Thoracic aorta (tissue), 2 donors: ENCODE measurements at places on chromosomes 5 and 9. TPM values are rescaled to one million over a fixed set of nuclear protein-coding genes. Genes with fewer than 3 reads are reported as not detected.

- no peak for DNase-seq
These were observed 313.3 kb downstream of the PIK3R1 start for GRCh38 chr5:68528821-68529273.

DNA sequence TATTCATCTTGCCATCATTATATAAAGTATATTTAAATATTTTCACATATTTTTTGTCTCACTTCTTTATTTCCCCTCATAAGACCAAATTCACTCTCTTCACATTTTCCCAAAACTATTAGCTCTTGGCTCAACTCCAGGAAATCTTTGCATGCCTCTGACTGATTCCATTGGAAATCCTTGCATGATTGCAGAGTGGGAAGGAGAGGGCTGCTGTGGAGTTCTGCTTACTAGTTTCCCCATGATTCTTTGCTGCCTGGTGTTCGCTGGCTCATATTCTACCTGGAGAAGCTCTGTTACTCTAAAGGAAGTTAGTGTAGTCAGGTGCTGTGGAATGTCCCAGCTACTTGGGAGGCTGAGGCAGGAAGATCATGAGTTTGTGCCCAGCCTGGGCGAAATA is 41.9 kb downstream of the LIX1 start:
- DNase-seq, result no peak

- DNase-seq, result no peak
These were observed 189.7 kb downstream of the MEF2C start for GRCh38 chr5:88693071-88693932.

DNA sequence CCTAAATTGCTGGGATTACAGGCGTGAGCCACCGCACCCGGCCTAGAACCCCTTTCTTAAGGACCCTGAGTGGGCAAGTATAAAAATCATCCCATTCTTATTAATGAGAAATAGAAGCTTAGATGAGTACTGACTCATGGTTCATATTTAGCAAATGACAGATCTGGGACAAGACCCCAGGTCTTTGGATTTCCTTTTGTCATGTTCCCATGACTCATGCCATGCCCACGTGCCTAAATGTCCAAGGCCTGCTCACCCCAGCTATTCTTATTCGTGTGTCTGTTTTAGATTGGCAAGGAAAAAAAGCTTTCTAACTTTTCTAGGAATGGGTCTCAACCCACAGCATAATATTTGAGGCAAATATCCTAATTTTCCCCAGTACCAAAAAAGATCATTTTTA is 57.7 kb upstream of the RPS23 start:
- DNase-seq, result peak; percentile 41

GRCh38 chr9:89006267-89006666 is 15.0 kb downstream of the S1PR3 start:
- no peak for DNase-seq

The PCDHGA3 gene
- total RNA-seq, result 5.3 TPM

The SLC6A19 gene
- not detected for total RNA-seq

The F2RL2 gene
- total RNA-seq, result 13.7 TPM

The ZNF462 gene
- total RNA-seq, result 12.3 TPM

DNA sequence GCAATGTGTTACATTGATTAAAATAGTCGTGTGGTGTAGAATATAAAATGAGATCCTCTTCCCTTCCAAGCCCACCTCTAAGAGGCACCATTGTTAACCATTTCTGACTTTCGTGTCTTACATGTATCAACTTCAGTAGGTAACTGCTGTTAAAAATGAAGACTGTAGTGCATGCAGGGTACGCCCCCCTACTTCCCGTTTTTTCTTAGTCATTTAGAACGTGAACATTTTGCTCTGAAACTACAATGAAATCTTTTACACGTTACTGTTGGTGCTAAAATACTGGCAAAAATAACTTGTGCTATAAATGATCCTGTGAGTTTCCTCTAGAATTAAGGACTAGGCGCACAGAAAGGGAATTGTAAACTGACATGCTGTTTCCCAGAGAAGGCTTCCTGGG is 41.5 kb downstream of the WNK2 start:
- no peak for DNase-seq

The TIMD4 gene
- total RNA-seq, result not detected

The NEUROG1 gene
- not detected for total RNA-seq

- DNase-seq, result no peak
These were observed 97.0 kb upstream of the ZNF366 start for GRCh38 chr5:72604111-72604797.

GRCh38 chr5:75509956-75510355 is 1.5 kb downstream of the CERT1 start:
- DNase-seq, result no peak

The PCSK1 gene
- total RNA-seq, result 0.14 TPM

DNA sequence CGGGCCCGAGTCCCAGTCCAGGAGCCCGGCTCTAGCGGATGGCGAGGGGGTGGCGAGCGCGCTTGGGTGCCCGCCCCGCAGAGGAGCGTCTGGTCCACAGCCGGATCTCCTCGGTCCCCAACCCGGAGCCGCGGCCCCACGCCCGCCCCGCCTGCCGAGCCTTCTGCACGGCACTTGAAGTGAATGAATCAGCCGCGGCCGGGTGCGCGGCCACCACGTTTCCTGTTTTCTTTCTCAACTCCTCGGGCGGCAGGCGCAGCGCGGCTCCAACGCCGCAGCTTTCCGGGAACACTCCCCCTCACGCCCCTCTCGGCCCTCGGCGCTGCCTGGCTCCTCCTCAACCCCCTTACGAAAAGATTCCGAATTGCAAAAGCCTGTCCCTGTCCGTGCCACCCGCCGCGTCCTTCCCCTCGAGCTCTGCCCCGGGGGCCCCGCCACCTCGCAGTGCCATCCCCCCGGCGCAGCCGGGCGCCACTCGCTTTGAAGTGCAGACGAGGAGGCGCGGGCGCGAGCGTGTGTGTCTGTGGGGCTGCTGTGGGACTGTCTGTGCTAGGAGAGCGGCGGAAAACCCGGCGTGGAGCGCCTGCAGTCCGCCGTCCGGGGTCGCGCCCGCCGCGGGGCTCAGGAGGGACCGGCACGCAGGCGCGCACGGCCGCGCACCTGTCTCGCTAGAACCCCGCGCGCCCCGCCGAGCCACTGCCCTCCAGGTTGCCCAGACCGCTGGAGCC is 456.6 kb downstream of the RAB3C start:
- DNase-seq, result peak; percentile 39

- no peak for DNase-seq
These were observed 66.8 kb downstream of the RAB3C start for GRCh38 chr5:58649716-58650115.

The LCN1 gene
- not detected for total RNA-seq

The CRAT gene
- 102 TPM for total RNA-seq

The SLC46A2 gene
- 2.0 TPM for total RNA-seq

- DNase-seq, result no peak
These were observed 61.9 kb downstream of the UBE2R2 start for GRCh38 chr9:33878691-33879366.

DNA sequence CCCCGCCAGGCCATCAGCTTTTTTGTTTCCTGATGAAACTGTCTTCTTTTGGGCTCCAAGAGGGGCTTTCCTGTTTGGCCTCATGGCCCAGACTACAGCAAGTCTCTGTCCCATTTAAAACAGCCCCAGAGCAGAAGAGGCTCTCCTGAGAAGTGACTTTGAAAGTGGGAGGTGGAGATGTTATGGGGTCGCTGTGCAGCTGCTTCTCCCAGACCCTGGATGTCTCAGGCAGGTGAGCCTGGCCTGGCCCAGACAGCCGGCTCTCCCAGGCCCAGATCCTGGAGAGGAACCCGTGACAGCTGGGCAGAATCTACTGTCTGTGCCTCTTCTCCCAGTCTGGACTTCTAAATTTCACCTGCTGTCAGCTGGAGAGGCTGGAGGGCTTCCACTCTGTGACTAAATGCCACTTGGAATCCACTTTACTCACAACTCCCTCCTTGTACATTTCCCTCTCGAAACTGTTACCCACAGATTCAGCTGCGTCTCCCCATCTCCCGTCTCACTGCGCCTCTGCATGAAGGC is 20.6 kb downstream of the FAM78A start:
- DNase-seq, result no peak

GRCh38 chr5:57504357-57504756 is 21.7 kb upstream of the ACTBL2 start:
- no peak for DNase-seq

The PCDHB16 gene
- total RNA-seq, result 9.1 TPM

DNA sequence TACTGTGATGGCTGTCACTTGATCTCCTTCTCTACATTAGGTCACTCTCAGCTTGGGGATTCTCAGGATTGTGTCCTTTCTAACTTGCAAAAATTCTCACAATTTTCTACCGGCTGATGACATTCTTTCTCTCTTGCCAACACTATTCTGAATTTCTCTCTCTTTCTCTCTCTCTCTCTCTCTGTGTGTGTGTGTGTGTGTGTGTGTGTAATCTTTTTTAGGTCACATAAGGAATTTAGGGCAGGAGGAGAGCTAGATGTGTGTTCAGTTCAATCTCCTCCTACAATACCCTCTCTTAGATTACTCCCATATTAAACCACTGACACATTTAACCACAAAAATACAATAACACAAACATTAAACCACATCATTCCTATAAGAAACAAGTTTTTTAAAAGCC is 242.3 kb upstream of the NREP start:
- no peak for DNase-seq

DNA sequence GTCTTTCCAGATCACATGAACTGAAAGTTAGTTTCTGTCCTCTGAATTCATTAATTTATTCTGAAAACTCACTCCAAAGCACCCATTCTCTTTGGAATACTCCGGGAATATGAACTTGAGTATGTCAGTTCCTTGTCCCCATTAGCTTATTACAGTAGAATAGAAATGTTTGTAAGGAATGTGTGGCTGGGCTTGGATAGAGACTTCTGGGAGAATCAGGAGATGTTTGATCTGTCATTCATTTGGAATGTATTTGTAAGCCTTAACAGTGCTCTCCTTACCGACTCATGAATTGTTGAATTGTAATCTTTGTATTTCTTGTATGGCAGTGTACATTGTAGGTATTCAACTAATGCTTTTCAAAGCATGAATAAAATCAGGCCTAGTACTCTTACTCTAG is 548.4 kb downstream of the LRRC70 start:
- DNase-seq, result no peak

DNA sequence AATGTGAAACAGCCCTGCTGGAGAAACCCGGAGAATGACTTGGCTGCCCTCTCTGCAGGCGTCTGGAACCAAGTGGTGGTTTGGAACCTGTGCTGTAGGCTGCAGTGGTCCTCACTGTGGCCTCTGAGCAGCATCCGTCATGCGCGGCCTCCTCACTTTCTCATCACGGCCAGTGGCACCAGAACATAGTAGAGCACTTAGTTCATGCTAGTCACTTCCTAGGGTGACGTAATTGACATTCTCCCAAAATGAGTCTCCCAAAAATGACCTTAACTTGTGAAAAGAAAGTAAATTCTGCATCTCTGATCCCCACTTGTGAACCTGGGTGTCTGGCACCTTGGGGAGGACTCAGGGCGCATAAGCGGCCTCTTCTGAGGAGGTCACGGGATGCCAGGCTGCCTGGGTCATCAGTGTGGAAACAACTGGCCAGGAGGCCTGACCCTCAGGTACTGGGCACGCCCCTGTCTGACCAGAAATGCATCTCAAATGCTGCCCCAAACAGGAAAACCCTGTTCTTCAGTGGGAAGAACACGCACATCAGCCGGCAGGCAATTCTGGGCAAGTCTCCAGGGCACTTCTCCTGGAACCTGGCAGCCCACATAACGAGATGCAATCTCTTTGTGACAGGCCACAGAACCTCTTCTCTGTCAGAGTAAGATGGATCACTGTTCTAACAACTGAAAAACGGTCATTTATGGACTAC is 36.6 kb upstream of the SPTLC1 start:
- no peak for DNase-seq

DNA sequence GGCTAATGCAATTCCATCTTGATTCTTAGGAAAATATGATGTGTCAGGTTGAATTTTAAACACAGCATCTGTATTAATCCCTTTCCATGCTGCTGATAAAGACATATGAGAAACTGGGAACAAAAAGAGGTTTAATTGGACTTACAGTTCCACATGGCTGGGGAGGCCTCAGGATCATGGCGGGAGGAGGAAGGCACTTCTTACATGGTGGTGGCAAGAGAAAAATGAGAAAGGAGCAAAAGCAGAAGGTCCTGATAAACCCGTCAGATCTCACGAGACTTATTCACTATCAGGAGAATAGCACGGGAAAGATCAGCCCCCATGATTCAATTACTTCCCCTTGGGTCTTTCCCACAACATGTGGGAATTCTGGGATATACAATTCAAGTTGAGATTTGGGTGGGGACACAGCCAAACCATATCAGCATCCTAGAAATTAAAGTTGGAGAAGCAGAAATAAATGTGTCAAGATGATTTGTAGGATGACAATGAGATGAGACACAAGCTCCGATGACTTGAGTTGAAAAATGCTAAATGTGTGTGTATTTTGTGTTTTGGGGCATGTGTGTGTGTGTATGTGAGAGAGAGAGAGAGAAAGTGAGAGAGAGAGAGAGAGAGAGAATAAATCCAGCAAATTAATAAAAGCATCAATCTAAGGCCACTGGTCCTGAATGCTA is 48.5 kb upstream of the ANKRD55 start:
- DNase-seq, result no peak

GRCh38 chr9:126722922-126723806 is 81.7 kb upstream of the ZBTB43 start:
- no peak for DNase-seq
